G401 (cell line): ENCODE measurements at places on chromosomes 4 and X.

- DNase-seq = no peak
Measured at GRCh38 chrX:11535156-11535919, 130.4 kb downstream of the ARHGAP6 start.

DNA sequence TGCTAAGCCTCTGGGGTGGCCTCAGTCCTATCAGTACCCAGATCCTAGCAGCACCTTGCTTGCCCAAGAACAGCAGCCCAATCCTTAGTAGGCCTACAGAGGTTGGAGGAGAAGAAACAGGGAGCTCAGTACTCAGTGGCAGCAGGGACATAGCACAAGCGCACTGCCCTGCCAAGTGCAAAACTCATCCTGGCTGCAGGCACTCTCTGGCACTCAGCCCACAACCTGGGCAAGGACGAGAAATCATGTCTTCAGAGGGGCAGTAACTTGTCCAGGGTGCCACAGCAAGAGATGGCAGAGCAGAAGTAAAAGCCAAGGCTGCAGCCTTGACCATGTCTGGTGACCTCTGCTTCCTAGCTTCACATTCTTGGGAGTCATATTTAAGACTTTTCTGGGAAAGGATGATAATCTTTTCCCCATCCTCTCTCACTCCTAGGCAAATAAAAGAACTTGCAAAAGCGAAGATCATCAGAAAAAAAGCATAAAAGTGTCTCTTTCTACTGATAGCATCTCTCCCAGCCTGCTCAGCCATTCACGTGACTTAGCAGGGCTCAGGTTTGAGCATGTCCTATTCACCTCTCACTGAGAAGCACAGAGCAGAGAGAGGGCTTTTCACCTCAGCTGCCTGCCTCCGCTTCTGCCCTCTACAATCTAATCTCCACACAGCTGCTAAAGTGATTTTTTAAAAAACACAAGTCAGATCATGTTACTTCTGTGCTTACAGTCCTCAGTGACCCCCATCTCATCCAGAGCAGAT, 37.2 kb upstream of the MAGEA4 start:
- no peak for DNase-seq

DNA sequence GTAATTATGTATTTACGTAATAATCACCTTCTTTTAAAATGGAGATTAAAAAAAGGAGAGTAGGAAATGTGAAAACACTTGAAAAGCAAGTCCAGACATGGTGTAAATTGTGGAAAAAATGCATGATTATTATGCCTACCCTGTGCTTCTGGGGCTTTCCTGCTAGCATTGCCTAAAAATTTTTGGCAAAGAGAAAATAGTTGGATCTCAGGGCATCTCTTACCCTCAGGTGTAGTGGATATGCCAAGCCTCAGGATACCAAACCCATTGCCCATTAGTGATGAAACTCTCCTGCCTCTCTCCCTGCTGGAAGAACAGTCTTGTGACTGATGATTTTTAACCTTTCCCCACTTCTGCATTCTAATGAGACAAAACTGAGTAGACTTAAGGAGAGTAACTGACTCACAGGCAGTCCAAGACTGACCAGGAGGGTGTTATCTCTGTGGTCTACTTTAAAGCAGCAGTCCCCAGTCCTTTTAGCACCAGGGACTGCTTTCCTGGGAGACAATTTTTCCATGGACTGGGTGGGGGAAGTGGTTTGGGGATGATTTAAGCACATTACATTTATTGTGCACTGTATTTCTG, 174.6 kb downstream of the ZNF330 start:
- no peak for DNase-seq

DNA sequence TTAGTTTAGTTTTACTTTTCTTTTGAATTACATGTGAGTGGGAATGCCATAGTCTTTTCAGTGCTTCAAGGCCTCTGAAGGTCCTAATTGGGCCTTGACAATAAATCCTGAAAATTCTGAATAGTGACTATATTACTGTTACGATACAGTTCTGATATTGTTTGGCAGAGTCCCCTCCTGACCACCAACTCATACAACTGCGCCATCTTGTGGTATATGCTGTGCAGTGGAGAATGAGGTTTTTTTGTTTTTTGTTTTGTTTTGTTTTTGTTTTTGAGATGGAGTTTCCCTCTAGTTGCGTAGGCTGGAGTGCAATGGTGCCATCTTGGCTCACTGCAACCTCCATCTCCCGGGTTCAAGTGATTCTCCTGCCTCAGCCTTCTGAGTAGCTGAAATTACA, 56.6 kb upstream of the CHRDL1 start:
- no peak for DNase-seq

DNA sequence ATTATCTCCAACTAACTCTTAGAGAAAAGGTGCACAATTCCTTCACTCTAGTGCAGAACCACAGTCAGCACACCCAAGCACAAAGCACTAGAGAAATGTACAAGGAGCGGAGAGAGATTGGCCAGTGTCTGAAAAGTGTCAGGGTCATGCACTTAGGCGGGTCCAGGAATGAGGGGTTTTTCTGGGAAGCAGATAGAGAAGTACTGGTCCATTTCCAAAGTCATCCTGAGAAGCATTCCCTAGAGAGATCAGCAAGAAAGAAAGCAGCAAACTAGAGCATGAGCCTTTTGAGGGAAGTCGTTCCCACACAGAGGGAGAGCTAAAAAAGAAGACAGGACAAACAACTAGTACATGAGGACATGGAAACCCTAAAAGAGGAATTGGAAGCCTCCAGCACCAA, 168.1 kb upstream of the MAP3K15 start:
- no peak for DNase-seq

DNA sequence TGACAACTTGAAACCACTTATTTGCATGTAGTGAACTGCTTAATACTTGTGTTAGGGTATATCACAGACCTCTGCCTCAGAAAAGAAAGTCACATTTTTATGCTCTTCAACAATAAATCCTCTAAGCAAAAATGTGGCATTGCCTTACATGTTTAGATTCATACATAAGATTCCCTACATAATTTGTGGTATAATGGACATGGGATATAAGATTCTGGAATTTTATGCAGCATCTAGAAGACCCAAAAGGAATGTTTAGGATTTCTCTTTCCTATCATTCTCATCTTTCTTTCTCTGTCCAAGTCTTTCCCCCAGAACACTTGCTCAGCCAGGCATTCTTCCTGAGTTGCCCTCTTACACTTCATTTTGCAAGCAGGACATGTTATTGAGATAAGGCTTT, 37.7 kb upstream of the TET2 start:
- no peak for DNase-seq

DNA sequence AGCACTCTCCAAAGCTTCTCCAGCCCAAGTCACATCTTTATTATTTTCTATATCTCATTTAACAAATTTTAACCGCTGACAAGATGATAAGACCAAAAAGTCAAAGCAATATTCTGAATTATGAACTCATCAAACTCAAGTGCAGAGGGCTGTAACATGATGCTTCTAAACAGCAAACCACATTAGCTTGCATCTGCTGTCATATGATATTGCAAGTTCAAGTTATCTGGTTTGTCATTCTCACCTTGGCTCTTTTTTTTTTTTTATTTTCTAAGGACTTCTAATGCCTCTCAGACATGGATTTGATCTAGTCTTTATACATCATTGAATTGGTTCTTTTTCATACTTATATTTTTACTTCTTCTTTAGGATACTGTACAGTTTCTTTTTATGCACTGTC, 93.4 kb downstream of the SLC10A7 start:
- no peak for DNase-seq

DNA sequence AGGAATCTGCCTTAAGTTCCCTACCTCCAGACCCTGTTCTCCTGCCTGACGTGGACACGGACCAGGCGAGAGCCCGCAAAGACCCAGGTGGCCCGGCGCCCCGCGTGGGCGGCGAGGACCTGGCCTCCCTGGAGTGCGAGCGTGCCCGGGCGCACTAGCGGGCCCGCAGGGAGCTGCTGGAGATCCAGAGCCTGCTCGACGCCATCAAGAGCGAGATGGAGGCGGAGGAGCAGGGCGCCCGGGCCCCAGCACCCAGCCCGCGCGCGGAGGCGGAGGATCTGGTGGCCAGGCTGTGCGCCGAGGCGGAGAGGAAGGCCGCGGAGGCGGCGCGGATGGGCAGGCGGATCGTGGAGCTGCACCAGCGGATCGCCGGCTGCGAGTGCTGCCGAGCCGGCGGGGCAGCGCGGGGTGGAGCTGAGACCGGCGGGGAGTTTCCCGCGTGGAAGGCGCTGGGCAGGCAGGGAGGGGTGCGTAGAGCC, 18.2 kb downstream of the MRFAP1 start:
- DNase-seq = peak; percentile 43

DNA sequence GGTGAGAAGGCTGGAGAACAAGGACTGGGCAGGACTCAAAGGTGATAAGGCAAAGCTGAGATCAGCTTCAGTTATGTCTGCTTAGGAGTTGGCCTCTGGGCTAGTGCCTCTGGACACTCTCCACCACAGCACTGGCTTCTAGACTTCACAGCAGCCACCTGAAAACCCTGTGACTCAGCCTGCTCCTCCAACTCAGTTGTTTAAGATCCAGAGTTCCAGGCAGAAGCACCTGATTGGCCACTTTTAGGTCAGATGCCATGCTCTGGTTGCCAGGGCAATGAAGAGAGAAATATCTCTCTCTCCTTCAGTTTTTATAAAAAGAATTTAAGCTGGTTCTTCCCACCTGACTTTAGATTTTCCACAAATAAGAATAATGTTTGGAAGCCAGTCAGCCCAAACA, 47.9 kb upstream of the BLTP1 start:
- DNase-seq = no peak

- DNase-seq = peak; percentile 29
Measured at GRCh38 chr4:95516528-95517017, 32.2 kb downstream of the UNC5C start.

GRCh38 chrX:132428896-132429295, 59.9 kb downstream of the MBNL3 start:
- no peak for DNase-seq

DNA sequence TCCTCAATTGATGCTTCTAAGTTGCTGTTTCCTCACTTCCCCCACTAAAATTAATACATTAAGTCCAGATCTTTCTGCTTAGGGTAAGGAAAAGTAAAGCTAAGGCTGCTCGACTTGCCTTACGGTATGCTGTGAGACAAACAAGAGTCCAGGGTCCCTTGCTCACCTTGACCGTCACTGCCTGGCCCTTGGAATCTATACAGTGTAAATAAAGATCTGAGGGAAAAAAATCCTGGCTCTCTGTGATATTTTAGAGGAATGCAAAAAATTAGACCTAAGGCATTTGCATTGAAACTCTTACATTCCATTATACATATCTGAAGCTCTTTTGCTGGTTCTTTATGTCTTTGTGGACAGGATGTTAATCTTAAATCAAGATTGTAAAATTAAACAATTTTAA, 129.6 kb upstream of the HCCS start:
- DNase-seq = no peak

DNA sequence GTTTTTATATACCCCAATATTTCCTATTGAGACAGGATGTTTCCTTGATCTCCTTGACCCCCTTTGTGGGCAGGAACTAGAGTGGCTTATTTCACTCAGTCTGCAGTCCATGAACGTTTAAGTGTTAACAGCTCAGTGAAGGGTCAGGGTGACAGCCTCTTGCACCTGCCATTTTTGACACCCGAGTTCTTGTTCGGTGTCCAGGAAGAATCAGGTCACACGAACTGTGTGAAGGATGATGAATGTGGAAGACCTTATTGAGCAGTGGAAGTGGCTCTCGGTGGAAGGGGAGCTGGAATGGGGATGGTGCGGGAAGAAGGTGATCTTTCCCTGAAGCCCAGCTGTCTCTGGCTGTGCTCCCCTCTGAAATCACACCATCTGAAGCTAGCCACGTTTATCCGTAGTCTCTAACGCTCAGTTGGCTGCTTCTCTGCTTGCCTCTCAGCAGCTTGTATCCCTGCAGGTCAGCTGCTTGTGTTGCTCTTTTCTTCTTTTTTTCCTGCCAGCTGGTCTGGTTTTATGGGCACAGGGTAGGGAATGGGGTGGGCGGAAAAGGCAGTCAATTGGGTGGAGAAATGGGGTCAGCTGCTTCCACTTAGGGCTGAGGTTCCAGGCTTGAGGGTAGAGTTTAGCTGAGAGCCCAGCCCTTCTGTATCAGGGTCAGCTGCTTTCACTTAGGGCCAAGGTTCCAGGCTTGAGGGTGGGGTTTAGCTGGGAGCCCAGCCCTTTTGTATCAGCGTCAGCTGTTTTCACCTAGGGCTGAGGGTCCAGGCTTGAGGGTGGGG, 29.0 kb upstream of the CCNG2 start:
- DNase-seq = peak; percentile 86

GRCh38 chr4:150363721-150364688, 217.9 kb upstream of the MAB21L2 start:
- no peak for DNase-seq

DNA sequence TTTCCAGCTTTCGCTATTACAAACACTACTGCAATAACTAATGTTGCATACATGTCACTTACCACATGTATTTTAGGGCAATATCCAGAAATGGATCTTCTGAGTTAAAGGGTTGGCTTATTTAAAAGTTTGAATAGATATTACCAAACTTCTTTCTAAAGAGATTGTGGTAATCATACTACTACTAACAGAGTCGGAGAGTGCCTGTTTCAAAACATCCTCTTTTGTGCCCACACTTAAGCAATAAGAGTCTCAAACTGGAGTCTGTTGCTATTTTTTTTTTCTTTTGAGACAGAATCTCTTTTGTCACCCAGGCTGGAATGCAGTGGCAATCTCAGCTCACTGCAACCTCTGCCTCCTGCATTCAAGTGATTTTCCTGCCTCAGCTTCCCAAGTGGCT, 35.8 kb downstream of the FGFBP1 start:
- DNase-seq = no peak

DNA sequence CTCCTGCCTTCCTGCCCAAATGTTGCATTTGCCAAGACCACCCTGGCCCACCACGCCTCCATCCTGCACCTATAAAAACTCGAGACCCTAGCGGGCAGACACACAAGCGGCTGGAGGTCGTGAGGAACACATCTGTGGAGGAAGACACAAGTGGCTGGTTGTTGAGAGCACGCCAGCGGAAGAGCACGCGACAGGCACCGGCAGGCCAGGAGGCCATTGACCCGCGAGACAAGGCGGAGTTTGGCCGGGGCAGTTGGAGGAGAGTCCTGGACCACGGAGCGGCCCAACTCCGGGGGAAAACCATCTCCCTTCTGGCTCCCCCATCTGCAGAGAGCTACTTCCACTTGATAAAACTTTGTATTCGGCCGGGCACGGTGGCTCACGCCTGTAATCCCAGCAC, 115.2 kb upstream of the AGA start:
- DNase-seq = no peak

DNA sequence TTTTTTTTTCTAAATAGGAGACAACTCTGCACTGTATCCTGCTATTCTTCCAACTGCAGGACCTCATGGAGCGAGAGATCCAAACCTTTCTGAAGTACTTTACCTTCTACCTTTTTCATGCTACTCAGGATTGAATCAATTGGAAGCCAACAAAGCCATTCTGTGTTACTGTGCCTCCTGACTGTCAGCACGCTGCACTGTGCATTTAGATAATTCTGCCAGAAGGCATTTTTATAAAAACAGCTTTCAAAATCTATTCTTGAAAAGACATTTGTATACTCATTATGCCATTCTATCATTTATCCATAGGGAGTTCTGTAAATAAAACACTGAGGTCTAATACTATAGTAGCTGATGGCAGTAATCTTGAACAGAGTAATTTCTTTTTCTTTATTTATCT, 142.8 kb downstream of the SLIT2 start:
- no peak for DNase-seq

GRCh38 chr4:23900636-23901035, 10.8 kb upstream of the PPARGC1A start:
- no peak for DNase-seq
